ENCODE measurements at places on chromosomes 3 and 15. TPM values are rescaled to one million over a fixed set of nuclear protein-coding genes. Genes with fewer than 3 reads are reported as not detected.

The POLR2H gene
- 63.9 TPM for total RNA-seq

The P2RY14 gene
- total RNA-seq: 2.2 TPM

The SOX14 gene
- total RNA-seq: not detected

DNA sequence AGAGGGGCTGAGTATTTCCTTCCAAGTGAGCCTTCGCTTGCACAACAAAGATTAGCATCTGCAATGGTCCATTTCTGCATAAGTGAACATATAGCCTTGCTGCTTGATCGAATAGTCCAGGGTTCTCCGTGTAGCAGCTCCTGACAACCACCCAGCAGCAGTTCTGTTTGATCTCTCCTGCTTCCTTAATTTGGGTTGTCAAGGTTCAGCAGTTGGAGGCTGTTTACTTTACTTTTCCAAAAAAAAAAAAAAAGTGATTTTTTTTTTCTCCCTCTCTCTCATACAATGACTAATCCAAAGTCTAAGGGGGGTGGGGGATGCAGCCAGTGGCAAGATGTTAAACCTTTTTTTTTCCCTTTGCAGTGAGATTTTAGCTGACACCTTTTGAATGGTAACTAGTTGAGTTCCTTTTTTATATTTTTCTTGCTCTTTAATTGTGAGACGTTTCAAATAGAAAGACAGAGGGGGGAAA is 3.6 kb downstream of the FOXP1 start:
- DNase-seq: no peak

DNA sequence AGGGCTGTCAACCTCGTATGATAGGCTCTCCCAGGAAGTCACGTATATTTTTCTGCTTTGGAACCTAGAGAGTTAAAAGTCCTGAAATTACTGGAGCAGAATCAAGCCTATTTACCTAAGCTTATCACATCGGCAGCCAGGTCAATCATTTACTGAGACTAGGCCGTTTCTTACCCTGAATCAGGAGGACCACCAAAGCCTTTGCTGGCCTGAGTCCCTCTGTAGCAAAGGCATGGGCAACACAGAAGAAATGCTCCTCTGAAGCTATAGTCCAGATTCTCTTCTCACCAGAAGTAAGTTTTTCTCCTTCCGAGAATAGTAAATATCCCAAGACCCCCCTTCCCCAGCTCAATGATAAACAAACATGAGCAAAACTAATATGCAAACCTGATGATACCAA is 125.9 kb upstream of the PHLDB2 start:
- no peak for DNase-seq

GRCh38 chr15:39296955-39297354 is 283.9 kb upstream of the THBS1 start:
- no peak for DNase-seq

GRCh38 chr3:89613241-89613640 is 505.8 kb downstream of the EPHA3 start:
- DNase-seq: no peak

DNA sequence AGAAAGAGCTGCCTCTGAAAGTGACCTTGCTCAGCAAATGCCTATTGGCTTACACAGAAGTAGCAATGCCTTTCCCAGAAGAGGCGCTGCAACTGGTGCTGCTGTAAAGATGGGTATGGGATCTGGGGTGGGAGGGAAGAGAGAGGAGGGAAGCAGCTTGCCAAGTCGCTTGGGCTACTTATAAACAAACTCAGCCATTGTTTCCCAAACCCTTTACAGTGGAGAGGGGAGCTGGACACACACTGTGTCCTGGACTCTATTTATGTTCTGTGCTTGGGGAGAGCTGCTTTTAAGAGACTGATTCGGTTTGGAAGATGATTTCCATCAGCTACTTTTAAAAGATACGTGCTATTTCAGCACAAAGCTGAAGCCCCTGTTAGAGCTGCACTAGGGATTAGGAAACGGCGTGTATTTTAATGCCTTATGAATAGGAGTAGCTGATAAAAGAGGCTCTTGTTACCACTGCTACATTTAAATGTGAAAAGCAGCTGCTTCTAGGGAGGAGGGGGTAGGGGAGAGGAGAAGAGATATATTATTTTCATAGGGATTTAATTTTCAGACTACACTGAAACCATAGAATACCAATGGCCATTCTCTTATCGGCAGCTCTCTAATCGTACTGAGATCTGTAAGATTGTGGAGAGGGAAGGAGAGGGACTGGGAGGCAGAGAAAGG is 440.6 kb downstream of the MCTP2 start:
- no peak for DNase-seq

GRCh38 chr3:180932819-180933218 is 20.3 kb downstream of the FXR1 start:
- no peak for DNase-seq

GRCh38 chr3:177832880-177833279 is 635.6 kb upstream of the TBL1XR1 start:
- no peak for DNase-seq

DNA sequence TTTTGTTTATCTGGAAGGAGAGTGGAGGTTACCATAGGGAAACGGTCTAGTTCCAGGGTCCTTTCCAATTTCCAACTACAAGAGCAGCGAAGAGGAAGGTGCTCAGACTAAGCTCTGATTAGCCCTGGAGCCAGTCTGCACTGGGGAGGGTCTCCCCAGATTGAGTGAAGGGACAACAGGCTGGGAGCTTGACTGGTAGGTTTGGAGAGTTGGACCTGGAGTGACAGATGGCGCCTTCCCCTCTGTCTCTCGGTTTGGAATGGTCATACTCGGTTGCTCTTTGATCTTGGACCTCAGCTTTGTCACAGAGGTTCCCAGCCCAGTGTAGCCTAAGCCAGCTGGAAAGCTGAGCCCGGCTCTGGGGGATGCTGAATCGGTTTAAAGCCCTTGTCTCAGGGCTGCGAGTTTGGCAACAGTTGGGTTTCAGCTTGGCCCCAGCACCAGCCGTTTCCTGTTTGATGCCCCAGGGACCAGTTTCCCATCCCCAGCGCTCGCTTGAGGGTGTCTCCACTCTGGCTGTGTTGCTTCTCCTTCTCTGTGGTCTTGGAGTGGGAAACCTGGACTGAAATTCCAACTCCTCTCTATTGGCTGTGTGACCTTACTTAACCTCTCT is 53.1 kb upstream of the ULK4 start:
- DNase-seq: no peak

DNA sequence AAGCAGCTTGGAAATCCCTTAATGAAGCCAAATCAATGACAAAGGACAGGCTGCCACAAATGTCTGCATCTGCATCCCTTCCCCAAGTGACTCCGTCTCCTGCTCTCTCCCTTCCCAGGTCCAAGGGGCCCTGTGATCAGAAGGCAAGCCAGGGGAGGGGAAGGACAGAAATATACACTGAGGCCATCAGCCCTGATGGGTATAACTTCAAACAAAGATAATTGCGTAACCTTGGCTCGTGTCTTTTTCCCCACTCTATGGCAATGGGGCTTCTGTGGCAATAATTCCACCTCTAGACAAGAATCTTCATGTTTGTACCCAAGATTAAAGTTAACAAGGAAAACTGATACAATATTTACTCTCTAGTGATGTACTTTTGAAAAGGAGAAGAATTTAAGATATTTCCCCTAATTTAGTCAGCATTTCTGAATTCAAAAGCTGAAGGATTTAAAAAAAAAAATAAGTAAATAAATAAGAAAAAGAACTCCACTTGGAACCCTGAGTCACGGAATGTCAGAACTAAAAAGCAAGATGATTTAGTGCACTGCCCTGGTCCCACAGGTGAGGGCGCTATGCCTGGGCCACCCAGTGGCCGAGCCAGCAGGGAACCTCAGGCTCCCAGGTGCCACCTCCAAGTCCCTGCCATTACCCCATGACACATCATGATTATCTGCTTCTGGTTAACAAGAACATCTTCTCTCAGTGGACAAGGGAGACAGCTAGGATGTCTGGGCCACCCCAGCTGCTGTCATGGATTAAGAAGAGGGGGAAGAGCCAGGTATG is 154.5 kb downstream of the STT3B start:
- DNase-seq: no peak

- no peak for DNase-seq
Observed at GRCh38 chr3:171749124-171749523, 61.2 kb downstream of the PLD1 start.

DNA sequence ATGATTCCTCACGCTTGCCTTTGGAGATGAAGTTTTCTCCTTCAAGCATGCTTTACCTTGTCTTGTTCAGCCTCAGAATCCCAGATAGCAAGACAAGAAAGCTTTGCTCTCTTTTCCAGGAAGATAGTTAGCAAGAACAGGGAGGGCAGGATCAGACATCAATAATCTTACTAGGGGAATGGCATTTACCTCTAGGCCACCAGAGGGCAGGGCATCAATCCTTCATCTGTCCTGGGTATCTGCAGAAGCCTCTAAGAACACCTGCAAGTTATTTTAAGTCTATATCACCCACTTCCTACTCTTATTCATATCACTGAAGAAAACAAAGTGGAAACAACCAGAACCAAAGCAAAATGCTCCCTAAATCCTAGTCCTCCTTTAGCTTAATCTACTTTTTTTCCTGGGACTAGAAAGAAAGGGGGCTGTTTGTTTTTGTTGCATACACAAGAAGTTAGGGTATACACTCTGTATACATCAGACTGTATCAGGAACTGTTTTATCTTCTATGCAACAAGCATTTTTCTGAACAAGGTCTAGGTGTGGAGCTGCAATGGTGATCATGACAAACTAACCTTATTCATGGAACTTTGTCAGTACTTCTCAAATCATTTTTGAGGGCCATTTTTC is 862.5 kb downstream of the CADM2 start:
- DNase-seq: no peak
